ENCODE measurements at places on chromosomes 11 and 22. TPM values are rescaled to one million over a fixed set of nuclear protein-coding genes. Genes with fewer than 3 reads are reported as not detected.
A peak's percentile ranks its signal among the peaks of the same experiment; 100 is the strongest.

PRRG4 gene
- polyA plus RNA-seq, result 0.36 TPM

SLC29A2 gene
- polyA plus RNA-seq, result 2.1 TPM

BIK gene
- polyA plus RNA-seq, result 6.9 TPM

TRIM34 gene
- 17.5 TPM for polyA plus RNA-seq

DNA sequence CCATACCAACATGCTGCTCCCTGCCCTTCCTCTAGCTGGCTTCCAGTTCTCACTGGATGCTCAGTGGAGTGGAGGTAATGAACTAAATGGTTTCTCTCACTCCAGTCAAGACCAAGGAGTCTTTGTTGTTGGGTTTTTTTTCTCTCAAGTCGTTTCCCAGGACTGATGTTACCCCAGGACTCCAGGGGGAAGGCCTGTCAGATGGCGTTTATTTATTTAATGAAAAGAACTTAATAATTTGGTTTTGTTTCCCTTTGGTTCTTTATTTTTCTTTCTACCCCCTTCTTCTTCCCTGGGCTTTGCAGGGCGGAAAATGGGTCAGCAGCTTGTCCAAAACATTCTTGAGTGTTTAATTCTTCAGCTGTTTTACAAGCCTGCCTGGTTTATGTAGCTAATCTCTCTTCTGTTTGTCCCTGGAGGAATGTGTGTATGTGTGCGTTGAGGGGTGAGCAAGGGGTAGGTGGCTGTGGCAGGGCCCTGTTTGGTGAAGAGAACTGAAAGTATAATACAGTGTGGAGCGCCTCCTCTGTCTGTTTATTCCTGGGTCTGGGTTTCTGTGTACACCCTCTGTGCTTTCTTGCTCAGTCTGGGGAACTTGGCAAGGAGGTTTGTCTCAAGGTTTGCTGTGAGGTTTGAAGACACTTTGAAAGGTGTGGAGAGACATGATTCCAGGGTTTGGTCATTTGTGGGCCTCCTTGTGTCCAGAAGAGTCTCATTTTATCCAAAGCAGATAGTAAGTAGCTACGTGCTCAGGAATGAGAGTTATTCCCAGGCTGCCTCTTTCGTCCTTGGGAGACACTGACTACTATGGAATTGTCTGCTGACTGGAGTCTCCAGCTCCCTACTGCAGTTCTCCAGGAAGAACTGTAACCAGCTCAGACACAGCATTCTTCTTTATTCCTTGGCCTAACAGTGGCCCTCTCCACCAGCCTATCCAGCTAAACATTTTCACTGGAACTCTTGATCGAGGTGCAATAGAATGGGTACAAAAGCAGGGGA is 175.5 kb downstream of the ADAMTS15 start:
- H3K27ac ChIP-seq, result no peak overlapping the region
- H3K36me3 ChIP-seq, result no peaks in the 10 kb centered on the region
- H3K4me1 ChIP-seq, result no peaks in the 10 kb centered on the region
- no peak for DNase-seq

DNA sequence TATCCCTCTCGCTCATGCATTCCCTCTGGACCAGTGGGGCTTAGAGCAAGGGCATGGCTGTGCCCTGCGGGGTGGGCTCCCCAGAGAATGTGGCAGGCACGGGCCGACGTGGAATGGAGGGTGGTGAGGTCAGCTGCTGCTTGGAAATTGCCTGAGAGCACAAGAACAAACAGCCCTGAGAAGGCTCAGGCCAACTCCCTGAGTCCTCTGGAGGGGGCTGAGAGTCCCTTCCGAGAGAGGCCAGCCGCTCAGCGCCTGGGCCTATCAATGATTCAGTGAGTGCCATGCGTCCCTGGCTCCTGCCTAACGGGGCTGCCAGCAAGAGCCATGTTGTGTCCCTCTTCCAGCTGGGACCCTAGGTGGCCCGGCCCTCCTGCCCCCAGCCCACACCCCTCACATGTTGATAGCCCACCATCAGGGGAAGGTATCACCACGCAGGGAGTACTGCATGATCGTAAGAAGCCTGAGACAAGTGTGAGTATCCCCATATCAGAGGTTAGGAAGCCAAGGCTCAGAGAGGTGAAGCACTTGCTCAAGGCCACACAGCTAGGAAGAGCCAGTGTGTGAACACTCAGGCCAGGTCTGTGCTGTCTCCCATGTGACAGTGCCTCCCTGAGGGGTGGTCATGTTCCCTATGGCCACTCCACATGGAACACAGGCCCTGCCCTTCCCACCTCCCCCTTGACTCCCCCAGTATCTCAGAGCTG is 55.8 kb downstream of the NECTIN1 start:
- peak overlapping the region; percentile 85 for H3K27ac ChIP-seq
- DNase-seq, result no peak
- H3K27me3 ChIP-seq, result no peaks in the 10 kb centered on the region
- H3K4me1 ChIP-seq, result peaks cover 29% of the 10 kb centered on the region
- peaks cover 4% of the 10 kb centered on the region for H3K36me3 ChIP-seq
- H3K4me3 ChIP-seq, result no peak overlapping the region

GRCh38 chr11:68659158-68659921 is 25.0 kb upstream of the GAL start:
- DNase-seq, result no peak
- no peaks in the 10 kb centered on the region for H3K4me1 ChIP-seq
- no peaks in the 10 kb centered on the region for H3K36me3 ChIP-seq
- no peak overlapping the region for H3K27ac ChIP-seq

DNA sequence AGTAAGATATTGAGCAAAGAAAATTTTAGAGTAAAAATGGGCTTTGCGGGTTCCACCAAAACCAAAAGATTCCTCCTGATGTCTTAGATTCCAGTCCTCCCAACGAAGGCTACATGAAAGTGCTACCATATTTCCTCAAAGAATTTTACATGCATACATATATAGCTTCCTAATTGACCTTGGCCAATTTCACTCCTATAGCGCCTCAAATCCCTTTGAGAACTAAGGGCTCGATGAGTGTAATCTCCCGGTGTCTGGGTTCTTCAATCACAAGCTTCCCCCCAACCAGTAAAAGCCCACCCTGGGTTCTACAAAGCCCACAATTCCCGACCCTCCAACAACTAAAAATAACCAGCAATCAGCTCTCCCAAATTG is 1.2 kb downstream of the SIK3 start:
- peak overlapping the region; percentile 81 for H3K27ac ChIP-seq
- no peaks in the 10 kb centered on the region for H3K27me3 ChIP-seq
- no peak for DNase-seq
- H3K36me3 ChIP-seq, result peaks cover 2% of the 10 kb centered on the region
- peaks cover 38% of the 10 kb centered on the region for H3K4me1 ChIP-seq

DNA sequence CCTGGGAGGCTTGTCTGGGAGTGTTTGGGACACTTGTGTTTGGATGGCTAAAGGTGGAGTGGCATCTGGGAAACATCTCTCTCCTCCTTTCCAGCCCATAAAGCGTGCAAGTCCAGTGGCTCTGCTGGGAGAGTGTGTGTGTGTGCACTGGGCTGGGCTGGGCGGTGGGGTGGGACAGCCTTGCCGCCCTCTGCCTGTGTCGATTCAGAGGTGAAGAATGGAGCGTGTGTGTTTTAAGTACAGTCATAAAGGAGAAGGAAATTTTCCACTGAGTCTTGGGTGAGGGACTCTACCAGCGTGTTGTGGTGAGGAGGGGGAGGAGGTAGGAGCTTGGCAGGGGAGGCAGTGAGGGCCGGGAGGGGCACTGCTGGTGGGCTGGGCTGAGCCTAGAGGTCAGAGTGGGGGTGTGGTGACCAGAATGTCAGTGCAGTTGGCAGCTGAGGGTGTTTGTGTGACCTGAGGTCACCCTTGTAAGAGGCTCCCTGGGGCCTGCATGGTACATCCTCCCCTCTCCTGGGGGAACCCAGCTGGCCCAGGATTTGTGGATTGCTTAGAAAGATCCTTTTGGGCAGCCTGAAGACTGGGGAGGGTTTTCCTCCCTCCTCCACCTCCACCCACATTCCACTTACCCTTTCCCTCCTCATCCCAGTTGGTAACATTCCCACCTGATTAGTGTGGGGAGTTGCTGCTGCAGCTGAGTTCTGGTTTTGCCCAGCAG is 1.7 kb downstream of the TIMP3 start:
- peaks cover 4% of the 10 kb centered on the region for H3K27me3 ChIP-seq
- no peak overlapping the region for H3K27ac ChIP-seq
- H3K4me1 ChIP-seq, result no peaks in the 10 kb centered on the region
- no peak overlapping the region for H3K4me3 ChIP-seq
- DNase-seq, result no peak
